ENCODE measurements at places on chromosomes 5 and 9.

- H3K4me1 ChIP-seq = peaks cover 10% of the 10 kb centered on the region
- DNase-seq = no peak
- H3K36me3 ChIP-seq = no peaks in the 10 kb centered on the region
Measured at GRCh38 chr5:66877843-66878242, 281.6 kb downstream of the MAST4 start.

GRCh38 chr5:15365070-15365469 is 134.9 kb upstream of the FBXL7 start:
- H3K27me3 ChIP-seq = no peaks in the 10 kb centered on the region
- DNase-seq = no peak
- peaks cover 5% of the 10 kb centered on the region for H3K4me1 ChIP-seq
- H3K36me3 ChIP-seq = no peaks in the 10 kb centered on the region
- H3K4me3 ChIP-seq = no peak overlapping the region

DNA sequence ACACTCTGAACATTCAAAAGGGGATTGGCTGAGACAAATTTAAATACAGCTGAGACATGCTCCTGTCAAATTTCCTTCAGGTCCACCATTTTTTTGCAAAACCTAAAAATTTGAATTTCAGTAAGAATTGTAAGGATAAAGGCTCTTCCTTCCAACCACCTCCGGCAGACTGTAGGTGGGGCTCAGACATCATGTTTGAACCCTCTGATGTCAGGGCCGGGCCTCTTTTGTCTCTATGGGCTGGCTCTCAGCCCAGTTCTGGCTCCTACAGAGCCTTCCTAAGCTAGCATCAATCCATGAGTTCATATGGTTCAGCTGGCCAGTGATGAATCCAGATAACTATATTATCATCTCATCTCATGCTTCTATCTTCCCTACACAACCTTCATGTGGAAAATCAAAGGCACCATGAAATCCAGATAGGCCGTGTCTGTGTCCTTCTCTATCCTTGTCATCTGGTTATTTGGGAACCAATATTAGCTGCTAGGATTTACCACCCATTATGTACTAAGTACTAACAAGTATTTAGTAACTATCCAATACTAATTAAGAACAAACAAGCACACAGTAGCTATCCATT is 44.2 kb downstream of the NIPSNAP3B start:
- no peak for DNase-seq
- no peak overlapping the region for H3K4me3 ChIP-seq
- H3K27ac ChIP-seq = no peak overlapping the region
- H3K36me3 ChIP-seq = peaks cover 24% of the 10 kb centered on the region

- H3K4me1 ChIP-seq = no peaks in the 10 kb centered on the region
- H3K4me3 ChIP-seq = peak within 1 kb of the TSS; percentile 23
- no peak within 1 kb of the TSS for H3K27ac ChIP-seq
- DNase-seq = peak; percentile 70
Measured at GRCh38 chr5:178590141-178590923, at the start of gene COL23A1. COL23A1 (minus strand) TSS chr5:178590393.

DNA sequence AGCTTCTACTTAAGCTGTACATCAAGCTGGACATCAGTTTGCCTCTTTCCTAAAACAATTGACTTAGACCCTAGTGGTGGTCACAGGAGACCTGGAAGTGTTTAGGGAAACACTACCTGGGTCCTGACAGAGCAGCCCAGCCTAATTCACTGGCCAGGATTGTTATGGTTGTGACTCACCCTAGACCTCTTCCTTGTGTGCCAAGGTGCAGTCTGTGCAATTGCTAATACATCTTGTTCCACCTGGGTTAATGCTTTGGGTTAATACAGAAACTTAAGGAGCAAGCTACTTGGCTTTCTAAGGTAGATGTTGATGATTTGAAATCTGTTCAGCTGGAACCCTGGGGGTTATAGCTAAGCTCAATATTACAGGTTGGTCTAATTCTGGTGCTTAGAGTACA is 48.7 kb upstream of the SLC46A2 start:
- H3K4me1 ChIP-seq = no peaks in the 10 kb centered on the region
- no peak for DNase-seq
- no peaks in the 10 kb centered on the region for H3K36me3 ChIP-seq
- no peak overlapping the region for H3K27ac ChIP-seq
- no peaks in the 10 kb centered on the region for H3K27me3 ChIP-seq
